ENCODE measurements at places on chromosomes 7 and 10.

GRCh38 chr7:84697506-84697905, 489.4 kb downstream of the SEMA3D start:
- peak; percentile 83 for DNase-seq

DNA sequence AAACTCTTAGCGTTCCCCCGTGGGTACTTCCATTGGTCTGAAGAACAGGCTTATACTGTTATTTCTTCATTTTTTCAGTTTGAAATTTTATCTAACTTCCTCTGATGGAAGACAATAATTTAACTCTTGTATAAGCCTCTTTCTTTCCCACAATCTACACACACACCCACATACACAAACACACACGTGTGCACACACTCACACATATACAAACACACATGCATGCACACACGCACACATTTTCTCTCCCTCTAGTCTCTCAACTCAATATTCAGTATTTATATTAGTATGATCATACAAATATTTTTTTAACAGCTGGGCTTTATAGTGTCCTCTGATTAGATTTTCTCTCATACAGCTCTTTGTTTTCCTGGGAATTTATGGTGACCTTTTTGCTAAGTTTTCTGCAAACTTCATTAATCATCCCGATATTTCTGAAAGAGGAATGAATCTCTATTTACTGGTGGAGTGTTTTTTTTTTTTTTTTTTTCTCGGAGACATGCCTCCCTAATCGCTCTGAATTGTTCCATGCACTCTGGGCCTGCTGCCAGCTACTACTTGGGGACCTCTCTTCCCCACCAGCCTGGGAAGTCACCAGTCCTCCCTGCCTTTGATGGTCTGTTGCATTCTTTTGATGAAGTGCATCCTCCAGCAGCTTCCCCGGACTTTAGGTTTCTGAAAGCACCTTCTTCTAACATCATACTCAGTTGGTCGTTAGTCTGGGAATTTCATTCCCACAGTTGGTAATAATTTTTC, 75.5 kb downstream of the ZNF777 start:
- DNase-seq: no peak

GRCh38 chr10:77555591-77556212, 81.9 kb downstream of the KCNMA1 start:
- DNase-seq: peak; percentile 74

GRCh38 chr10:35949811-35950211, 307.7 kb upstream of the FZD8 start:
- peak; percentile 29 for DNase-seq

DNA sequence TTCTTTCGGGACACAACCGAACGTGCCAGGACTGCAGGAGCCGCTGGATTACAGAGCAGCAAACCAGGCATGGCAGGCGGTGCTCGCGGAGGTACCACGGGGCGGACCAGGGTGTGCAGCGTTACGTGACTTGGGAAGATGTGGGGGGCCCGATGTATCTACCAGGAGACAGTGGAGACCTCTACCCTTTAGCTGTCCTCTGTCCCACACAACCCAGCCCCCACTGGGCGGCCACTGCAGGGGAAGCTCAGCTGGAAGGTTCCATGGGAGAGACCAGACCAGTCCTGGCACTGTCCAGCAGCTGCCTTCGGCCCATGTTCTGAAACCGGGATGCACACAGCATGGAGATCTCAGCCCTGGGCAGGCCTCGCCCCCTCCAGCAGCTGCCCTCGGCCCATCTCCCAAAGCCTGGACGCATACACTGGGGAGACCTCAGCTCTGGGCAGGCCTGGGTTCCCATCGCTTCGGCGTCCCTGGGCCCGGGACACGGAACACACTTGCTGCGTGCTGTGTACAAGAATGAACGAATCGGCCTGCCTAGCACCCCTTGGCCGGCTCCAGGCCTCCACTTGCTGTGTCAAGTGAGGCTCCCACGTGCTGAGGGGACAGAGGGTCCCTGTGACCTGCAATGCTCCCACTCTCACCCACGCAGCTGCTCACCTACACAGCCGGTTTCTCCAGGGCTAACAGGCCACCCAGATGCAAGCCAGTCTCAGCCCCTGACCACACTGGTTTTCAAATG, 177.4 kb downstream of the ELFN1 start:
- DNase-seq: no peak

All from fibroblast of villous mesenchyme (primary cell).